ENCODE measurements at places on chromosomes 5 and 9. TPM values are rescaled to one million over a fixed set of nuclear protein-coding genes. Genes with fewer than 3 reads are reported as not detected.

Gene SLC4A9
- 0.10 TPM for polyA plus RNA-seq

Gene ZNF879
- polyA plus RNA-seq: 2.4 TPM

Gene FAM151B
- not detected for polyA plus RNA-seq

Gene IL9
- not detected for polyA plus RNA-seq

Gene CCL21
- not detected for polyA plus RNA-seq

Gene ECSCR
- polyA plus RNA-seq: not detected

Gene CARTPT
- polyA plus RNA-seq: not detected

DNA sequence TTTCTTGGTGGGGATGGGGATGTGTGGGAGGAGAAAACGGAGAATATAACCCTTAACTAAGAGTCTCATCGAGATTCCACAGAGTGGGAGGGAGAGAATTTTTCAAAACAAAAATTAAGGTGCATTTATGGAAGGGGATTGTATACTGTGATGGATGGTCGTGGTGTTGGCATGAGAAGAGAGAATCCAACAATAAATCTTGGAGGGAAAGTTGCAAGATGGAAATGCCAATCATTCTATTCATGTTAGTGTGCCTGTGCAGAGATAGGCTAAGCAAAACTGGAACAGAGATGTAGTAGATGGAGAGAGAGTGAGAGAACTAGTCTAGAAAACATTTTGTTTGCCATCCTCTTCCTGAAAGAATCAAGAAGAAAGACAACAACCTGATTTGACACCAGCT is 613.1 kb downstream of the EBF1 start:
- DNase-seq: no peak
- H3K4me1 ChIP-seq: no peaks in the 10 kb centered on the region
- H3K36me3 ChIP-seq: no peaks in the 10 kb centered on the region
- no peak overlapping the region for H3K27ac ChIP-seq
- no peaks in the 10 kb centered on the region for H3K27me3 ChIP-seq
- no peak overlapping the region for H3K4me3 ChIP-seq

DNA sequence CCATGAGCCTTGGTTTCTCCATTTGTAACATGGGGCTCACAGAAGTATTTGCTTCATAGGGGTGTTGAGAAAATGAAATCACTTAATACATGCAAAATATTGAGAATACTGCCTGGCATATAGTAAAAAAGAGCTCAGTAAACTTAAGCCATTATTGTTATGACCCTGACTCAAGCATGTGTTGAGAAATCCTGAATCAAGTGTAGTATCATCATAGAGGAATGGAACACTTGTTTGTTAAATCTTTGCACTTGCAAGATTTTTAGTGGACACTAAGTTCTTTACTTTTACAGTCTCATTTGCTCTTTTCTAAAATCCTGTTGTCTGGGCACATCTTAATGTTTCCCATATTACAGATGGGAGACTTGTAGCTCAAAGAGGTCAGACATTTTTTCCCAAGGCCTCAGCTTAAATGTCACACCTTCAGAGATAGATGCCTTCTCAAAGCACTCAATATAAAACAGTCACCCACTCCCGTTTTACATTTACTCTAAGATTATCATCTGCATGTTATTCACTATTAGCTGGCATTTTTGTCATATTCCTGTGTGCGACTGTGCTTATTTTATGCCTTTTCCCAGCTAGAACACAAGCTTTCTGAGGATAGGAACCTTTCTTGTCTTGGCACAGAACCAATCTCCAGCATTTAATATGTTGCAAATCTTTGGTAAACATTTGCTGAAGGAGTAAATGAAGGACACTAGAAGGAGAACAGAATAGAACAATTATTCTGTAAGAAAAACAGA is 250.0 kb upstream of the TNC start:
- no peak for DNase-seq
- no peaks in the 10 kb centered on the region for H3K4me1 ChIP-seq
- no peak overlapping the region for H3K4me3 ChIP-seq
- H3K27ac ChIP-seq: no peak overlapping the region
- H3K27me3 ChIP-seq: no peaks in the 10 kb centered on the region

DNA sequence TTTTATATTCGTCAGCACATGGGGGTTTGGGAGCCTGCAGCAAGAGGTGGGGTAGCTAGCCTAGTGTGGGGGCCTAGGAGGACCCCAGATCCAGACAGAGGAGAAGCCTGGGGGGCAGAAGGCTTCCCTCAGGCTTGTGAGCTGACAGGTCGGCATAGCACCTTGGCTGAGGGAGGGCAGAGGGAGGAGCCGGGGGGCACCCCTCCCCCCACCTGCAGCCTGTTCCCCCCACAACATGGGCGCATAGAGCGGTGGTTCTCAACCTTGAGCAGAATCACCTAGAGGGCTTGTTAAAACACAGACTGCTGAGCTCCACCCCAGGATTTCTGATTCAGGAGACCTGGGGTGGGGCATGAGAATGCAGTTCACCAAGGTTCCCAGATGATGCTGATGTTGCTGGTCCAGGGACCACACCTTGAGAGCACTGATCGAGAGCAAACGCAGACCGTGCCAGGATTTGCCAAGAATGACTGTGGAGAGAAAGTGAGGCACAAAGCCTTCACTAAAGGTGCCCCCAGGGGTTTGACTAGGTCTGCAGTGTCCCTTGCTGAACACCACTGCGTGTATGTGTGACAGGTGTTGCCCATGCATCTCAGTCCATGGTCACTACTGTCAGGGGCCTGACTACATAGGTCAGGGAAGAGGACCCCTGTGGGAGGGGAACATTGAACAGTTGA is 163.3 kb downstream of the MACROH2A1 start:
- no peaks in the 10 kb centered on the region for H3K27me3 ChIP-seq
- H3K36me3 ChIP-seq: no peaks in the 10 kb centered on the region
- no peak for DNase-seq

GRCh38 chr5:2749514-2750025 is 1.9 kb downstream of the IRX2 start:
- H3K36me3 ChIP-seq: no peaks in the 10 kb centered on the region
- peaks cover 45% of the 10 kb centered on the region for H3K27me3 ChIP-seq
- H3K4me3 ChIP-seq: no peak overlapping the region
- no peak for DNase-seq
- no peak overlapping the region for H3K27ac ChIP-seq

DNA sequence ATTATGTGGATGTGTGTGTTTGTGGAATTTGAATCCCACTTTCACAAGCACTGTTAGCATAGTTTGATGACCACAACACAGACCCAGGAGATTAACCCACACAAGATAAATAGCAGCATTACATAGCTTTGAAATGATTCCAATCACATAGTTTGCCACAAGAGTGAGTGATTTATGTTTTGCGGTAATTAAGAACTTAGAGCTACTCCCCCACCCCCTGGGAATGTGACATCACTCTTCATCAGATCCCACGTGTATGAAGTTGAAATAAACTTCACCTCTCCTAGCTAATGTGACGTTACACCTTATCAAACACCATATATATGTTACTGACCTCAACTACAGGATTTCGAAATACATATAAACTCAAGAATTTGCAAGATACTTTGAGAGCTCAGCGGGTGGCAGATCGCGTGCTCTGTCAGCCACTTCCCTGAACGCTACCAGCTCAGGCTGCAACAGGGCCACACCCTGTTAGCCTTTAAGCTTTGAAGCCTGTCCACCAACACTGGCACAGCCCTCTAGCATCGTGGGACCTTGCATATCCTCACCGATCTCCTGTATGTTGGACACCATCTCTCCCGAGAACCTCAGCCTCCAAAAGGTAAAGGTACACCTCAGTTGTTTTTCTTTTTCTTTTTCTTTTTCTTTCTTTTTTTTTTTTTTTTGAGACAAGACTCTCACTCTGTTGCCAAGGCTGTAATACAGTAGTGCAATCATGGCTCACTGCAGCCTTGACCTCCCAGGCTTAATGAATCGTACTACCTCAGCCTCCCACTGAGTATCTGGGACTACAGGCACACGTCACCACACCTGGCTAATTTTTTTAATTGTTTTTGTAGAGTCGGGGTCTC is 1.7 kb upstream of the AGTPBP1 start:
- no peaks in the 10 kb centered on the region for H3K27me3 ChIP-seq
- no peak overlapping the region for H3K27ac ChIP-seq
- no peak for DNase-seq
- H3K4me3 ChIP-seq: no peak overlapping the region
- H3K4me1 ChIP-seq: peaks cover 11% of the 10 kb centered on the region

- peaks cover 39% of the 10 kb centered on the region for H3K36me3 ChIP-seq
- H3K4me3 ChIP-seq: no peak overlapping the region
- no peaks in the 10 kb centered on the region for H3K4me1 ChIP-seq
- no peak for DNase-seq
- H3K27ac ChIP-seq: no peak overlapping the region
These were observed 8.3 kb downstream of the DIMT1 start for GRCh38 chr5:62395210-62395950.

DNA sequence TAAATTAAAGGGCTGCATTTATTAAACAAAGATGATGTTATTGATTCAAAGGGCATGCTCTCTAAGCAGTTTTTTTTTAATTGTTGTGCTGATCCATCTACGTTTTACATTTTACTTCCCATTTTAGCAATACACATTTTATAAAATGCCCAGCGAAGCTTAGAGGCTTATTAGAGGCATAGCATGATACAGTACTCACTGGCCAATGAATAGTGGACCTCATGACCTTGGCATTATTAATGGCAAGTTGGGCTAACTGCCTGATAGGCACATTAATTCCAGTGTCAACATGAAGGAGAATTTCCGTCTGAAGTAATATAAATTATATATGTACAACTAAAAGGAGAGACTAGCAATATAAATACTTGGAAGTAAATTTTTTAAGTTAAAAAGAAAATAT is 837.2 kb downstream of the EFNA5 start:
- H3K27me3 ChIP-seq: no peaks in the 10 kb centered on the region
- H3K4me1 ChIP-seq: no peaks in the 10 kb centered on the region
- H3K4me3 ChIP-seq: no peak overlapping the region
